Stimulated activated CD4-positive, alpha-beta T cell treated with anti-CD3 and anti-CD28 coated beads, Interleukin-12 subunit alpha, Interleukin-12 subunit beta, amount 100 ng/mL, for 4 hours (primary cell): ENCODE measurements at places on chromosomes 16 and 17.

DNA sequence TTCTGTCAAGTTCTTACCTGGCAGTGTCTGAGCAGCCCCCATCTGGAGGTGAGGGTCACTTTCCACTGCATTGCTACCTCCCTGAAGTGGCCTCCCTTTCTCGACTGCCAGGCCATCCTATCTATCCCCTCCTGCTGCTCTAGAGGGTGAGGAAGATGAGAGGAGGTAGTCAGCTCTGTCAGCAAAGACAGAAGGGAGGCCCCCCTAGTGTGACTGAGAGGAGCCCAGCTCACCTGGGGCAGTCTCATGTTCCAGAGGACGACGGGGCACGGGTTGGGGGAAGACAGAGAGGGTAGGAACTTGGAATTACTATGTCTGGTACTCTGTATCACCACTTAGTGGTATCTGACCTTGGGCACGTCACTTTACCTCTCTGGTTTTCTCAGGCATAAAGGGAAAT, 22.0 kb downstream of the MYO19 start:
- DNase-seq: no peak

DNA sequence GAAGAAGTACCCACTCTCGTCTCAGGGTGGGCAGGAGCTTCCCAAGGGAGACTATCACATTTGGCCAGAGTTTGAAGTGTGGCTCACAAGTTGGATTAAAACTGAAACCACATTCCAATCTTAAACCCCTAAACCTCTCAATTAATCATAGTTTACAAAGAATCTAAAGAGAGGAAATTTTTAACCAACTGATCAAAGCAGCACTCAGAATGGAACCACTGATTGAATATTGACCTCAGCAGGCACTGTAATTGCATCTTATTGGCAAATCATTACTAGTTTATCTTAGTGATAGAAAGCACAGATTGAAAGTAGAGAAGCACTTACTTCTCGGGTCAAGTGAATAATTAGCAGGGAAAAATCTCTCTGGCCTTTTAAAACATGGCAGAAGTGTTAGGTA, 491.6 kb downstream of the TOX3 start:
- DNase-seq: no peak

GRCh38 chr17:57464191-57464864, 208.0 kb downstream of the MSI2 start:
- no peak for DNase-seq

DNA sequence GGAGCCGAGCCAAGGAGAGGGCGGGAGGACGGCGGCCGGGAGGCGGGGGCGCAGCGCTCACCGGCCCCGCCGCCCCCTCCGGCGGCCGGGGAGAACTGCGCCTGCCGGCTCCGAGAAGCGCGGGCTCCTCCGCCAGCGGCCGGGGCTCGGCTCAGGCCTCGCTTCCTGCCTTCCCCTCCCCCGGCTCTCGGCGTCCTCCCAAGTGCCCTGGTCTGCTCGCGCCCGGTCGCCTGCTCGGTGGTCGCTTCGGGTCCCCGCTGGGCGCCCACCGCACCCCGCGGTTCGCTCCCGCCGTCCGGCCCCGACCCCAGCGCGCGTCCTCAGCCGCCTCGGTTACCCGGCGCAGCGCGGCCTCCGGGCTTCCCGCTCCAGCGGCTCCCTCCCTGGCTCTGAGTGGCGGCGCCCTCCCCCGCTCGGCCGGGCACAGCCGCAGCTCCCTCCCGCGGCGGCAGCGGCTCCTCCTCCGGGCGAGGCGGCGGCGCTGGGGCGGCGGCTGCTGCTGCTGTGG, 313 bp downstream of the UBTF start:
- DNase-seq: no peak

- DNase-seq: no peak
Measured at GRCh38 chr16:1460602-1461138, 14.2 kb downstream of the CLCN7 start.

DNA sequence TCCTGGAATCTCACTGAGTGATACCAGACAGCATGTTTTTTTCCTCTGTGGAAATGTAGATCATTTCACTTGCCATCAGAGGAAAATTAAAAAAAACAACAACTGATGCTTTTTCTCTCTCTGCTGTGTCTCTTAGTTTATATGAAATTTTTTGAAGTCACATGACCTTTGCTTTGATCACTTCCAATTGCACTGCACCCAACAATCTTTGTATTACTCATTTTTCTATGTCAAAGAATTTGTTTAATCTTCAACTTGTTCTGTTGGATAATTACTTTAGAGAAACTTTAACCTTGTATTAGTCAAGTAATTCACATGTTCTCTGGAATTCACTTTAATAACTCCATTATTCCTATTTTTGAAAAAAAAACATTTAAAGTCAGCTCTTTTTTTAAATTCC, 1452.7 kb upstream of the CDH8 start:
- DNase-seq: no peak
